Mesothelial cell of epicardium (in vitro differentiated cells): ENCODE measurements at places on chromosomes 5 and 9. TPM values are rescaled to one million over a fixed set of nuclear protein-coding genes. Genes with fewer than 3 reads are reported as not detected.
A peak's percentile ranks its signal among the peaks of the same experiment; 100 is the strongest.

DNA sequence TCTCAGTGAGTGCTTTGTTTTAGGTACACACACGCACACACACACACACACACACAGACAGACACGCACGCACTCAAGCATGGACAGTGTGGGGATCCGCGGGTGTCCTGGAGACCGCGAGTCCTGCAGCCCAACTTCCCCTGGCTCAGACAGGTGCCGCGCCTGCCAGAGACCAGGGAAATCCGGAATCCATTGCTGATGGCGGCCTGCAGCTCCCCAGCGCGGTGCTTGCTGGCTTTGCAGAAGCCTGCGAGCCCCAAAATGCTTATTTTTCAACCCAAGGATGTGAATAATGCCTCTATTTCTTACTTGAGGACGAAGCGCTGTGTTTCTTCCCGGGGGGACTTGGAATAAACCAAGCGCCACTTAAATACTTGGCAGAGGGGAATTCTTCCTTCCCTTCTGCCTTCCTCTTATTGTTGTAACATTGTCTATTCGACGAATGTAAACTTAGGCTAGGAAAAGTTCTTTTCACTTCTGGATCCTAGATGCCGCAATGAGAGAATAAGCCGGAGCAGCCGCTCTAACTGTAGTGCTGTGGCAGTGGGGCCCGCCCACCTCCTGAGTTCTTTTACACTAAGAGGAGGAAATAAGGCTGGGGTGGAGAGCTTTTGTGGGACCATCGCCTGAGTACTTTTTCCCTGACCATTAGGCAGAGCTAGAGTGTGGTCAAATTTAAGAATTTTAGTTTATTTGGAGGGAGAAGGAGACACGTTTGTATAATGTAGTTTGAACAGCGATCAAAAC lies 802 bp downstream of the ITGA2 start:
- H3K4me3 ChIP-seq = peak overlapping the region; percentile 73
- DNase-seq = peak; percentile 56
- no peaks in the 10 kb centered on the region for H3K36me3 ChIP-seq

The CDC20B gene
- 0.09 to 0.16 TPM in 2 of 3 replicates, not detected in the other for total RNA-seq

- H3K36me3 ChIP-seq = no peaks in the 10 kb centered on the region
- peaks cover 7% of the 10 kb centered on the region for H3K4me1 ChIP-seq
- DNase-seq = no peak
- no peaks in the 10 kb centered on the region for H3K27me3 ChIP-seq
- no peak overlapping the region for H3K4me3 ChIP-seq
- H3K27ac ChIP-seq = no peak overlapping the region
Measured at GRCh38 chr5:156469636-156470035, 142.7 kb downstream of the SGCD start.

The ADGRD2 gene
- total RNA-seq = 0.62 to 0.78 TPM (median 0.63 TPM) in 3 replicates

DNA sequence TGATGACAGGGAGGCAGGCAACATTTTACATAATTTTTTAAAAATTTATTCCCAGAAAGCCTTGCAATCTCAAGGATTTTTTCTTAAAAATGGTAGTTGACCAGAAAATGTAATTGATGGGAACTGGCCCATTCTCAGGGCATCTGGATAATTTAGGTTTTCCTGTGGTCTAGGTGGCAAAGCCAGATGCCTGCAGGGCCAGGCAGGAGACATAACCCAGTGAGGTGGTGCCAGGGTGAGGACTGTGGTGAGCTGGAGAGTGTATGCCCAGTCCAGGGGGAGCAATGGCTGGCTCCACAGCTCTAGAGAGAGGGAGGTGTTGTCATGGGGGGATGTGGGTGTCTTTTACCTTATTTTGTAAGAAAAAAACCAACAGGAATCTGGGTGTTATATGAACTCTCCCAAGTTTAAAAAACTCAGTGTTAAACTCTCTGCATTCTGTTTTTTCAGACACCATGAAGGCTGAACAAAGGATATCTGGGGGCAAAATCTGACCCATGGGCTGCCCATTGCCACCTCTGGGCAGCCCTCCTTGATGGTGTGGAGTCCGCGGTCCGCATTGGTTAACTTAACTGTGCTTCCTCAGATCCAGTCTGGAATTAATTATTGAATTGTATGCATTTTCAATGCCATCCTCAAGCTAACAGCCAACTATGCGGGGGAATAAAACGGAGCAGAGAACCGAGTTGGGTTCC lies 43.9 kb downstream of the BOD1 start:
- H3K4me3 ChIP-seq = peak overlapping the region; percentile 20
- H3K36me3 ChIP-seq = no peaks in the 10 kb centered on the region
- no peak for DNase-seq
- H3K27ac ChIP-seq = no peak overlapping the region

The MAP1B gene
- total RNA-seq = 60.8 to 61.2 TPM (median 61.0 TPM) in 3 replicates

The GFRA3 gene
- 0.27 to 0.73 TPM (median 0.43 TPM) in 3 replicates for total RNA-seq

The MAPK9 gene
- 34.8 to 36.9 TPM (median 35.7 TPM) in 3 replicates for total RNA-seq

DNA sequence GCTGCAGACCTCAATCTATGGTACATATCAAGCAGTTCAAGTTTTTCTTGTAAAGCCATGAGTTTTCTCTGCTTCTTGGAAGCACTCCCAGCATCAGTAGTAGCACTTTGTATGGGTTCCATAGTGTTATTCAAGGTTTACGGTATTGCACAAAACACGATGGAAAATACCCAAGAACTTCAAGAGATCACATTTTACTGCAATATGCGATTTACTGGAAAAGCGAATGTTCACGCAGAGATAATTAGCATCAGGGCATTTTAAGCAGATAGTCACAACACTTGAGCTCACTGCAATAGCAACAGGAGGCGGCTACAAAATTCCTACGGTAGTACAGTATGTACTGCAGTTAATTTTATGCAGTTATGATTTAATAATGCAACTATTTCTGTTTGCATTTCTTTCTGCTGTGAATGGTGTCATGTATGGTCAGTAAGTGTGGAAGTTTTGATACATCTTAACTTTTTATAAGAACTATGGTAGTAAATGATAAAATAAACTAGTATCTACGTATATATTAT lies 200.8 kb downstream of the SMARCA2 start:
- no peak for DNase-seq
- H3K36me3 ChIP-seq = peaks cover 2% of the 10 kb centered on the region
- H3K27ac ChIP-seq = no peak overlapping the region
- no peak overlapping the region for H3K4me3 ChIP-seq
- H3K4me1 ChIP-seq = peaks cover 6% of the 10 kb centered on the region
- H3K27me3 ChIP-seq = no peaks in the 10 kb centered on the region

DNA sequence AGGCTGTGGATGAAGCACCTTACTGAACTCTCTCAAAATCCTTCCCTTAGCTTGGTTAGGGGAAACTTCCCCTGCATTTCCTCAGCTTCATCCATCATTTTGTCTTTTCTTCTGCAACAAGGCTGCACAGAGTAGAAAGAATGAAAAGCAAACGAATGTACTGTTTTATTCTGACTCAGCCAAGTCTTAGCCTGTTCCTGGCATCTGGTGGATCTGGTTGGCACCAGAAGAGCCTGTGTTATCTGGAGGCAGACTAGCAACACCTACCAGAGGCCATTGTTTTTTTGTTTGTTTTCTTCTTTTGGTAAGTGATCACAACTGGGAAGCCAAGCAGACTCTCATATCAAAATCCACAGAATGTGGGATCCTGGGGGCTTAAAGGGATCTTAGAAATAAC lies 200.7 kb downstream of the FANCC start:
- no peak overlapping the region for H3K27ac ChIP-seq
- H3K4me3 ChIP-seq = no peak overlapping the region
- no peak for DNase-seq
- H3K36me3 ChIP-seq = peaks cover 20% of the 10 kb centered on the region

GRCh38 chr9:17906176-17906840 lies 327.4 kb downstream of the SH3GL2 start:
- peak overlapping the region; percentile 72 for H3K4me3 ChIP-seq
- peaks cover 2% of the 10 kb centered on the region for H3K36me3 ChIP-seq
- H3K4me1 ChIP-seq = peaks cover 21% of the 10 kb centered on the region
- H3K27ac ChIP-seq = no peak overlapping the region
- peak; percentile 32 for DNase-seq
- peaks cover 79% of the 10 kb centered on the region for H3K27me3 ChIP-seq

DNA sequence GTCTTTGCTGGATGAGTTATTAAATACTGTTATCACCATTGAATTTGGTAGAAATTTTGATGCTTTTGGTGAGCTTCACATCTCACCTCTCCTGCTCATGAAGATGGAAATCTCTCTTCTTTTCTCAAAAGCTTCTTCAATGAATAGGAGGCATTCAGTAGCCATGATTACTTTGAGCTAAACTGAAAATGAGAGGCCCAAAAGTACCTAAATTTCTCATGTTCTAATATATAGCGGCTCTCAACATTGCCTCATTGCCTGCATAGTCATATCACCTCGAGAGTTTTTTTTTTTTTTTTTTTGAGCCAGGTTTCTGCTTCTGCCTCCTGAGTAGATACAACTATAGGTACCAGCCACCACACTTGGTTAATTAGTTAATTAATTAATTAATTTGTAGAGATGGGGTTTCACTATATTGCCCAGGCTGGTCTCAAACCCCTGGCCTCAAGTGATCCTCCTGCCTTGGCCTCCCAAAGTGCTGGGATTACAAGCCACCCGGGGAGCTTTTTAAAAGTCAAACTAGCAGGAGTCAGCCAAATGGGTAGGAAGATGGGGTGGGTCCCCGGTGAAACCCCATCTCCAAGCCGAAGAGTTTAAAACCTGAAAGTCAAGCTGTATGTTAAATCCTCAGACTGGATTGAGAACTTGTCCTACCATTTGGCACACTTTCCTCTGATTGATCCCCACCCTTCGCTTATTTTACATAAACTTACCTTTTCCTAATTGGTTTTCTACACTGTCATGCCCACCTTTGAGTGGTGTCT lies 169.0 kb downstream of the DOCK2 start:
- no peak overlapping the region for H3K27ac ChIP-seq
- H3K36me3 ChIP-seq = no peaks in the 10 kb centered on the region
- peaks cover 17% of the 10 kb centered on the region for H3K4me1 ChIP-seq
- DNase-seq = no peak
- no peak overlapping the region for H3K4me3 ChIP-seq
- peaks cover 61% of the 10 kb centered on the region for H3K27me3 ChIP-seq

GRCh38 chr9:1709347-1709746 lies 305.8 kb upstream of the SMARCA2 start:
- no peak overlapping the region for H3K27ac ChIP-seq
- H3K4me1 ChIP-seq = peaks cover 11% of the 10 kb centered on the region
- DNase-seq = no peak

The GLIPR2 gene
- total RNA-seq = 31.3 to 34.1 TPM (median 33.3 TPM) in 3 replicates

DNA sequence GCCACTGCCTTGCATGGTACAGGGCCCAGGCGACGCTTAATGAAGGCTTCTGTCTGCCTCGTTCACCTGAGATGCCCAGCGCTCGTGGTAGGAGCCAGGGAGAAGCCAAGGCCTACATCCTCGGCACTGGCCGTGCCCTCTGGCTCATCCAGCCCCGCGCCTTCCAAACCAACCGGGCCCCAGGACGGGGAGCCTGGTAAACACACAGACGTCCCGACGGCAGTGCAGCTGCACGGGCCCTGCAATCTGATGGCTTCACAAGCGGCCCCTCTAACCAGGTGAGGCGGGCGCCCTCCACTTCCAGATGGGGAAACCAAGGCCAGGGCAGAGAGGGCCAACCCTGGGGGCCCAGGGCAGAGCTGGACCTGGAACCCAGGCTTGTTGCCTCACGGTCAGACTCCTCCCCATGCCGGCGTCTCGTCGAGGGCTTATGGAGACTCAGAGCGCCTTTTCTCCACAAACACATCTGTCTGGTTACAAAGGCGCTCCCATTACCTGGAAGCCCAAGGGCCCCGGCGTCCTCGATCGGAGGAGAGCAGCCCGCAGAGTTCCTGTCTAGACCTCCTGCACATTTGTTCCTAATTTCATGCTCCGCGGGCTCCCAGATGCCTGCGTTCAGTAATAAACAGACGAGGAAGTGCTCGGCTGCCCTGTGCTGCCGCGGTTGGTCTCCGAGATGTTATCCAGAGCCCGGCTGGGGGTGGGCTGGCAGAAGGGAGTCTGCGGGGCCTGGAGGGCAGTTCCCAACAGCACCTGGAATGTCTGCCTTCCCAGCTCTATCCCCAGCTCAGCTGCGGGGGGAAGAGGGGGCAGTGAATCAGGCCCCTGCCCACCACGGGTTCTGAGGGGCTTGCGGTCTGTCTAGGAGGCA lies 23.5 kb downstream of the FAM163B start:
- H3K36me3 ChIP-seq = no peaks in the 10 kb centered on the region
- peaks cover 39% of the 10 kb centered on the region for H3K4me1 ChIP-seq
- DNase-seq = no peak
- peak overlapping the region; percentile 28 for H3K4me3 ChIP-seq
- peaks cover 3% of the 10 kb centered on the region for H3K27me3 ChIP-seq
- peak overlapping the region; percentile 57 for H3K27ac ChIP-seq

DNA sequence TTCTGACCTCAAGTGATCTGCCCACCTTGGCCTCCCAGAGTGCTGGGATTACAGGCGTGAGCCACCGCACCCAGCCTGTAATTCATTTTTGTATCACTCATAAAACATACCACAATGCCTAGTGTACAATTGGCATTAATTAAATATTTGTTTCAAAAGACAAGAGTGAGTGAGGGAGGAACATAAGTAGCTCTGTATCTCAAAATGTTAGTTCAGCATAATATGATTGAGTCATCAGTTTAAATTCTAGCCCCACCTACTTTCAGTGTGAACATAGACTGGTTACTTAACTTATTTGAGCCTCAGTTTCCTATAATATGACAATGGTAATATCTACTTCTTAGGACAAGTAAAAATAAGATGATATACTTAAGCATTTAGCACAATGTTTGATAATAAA lies 26.9 kb downstream of the INVS start:
- H3K27me3 ChIP-seq = no peaks in the 10 kb centered on the region
- H3K27ac ChIP-seq = no peak overlapping the region
- H3K4me1 ChIP-seq = no peaks in the 10 kb centered on the region
- peaks cover 27% of the 10 kb centered on the region for H3K36me3 ChIP-seq

GRCh38 chr9:113737517-113738271 lies 138.4 kb upstream of the ZNF618 start:
- H3K4me3 ChIP-seq = no peak overlapping the region
- DNase-seq = no peak
- no peaks in the 10 kb centered on the region for H3K36me3 ChIP-seq
- H3K4me1 ChIP-seq = peaks cover 13% of the 10 kb centered on the region
- peaks cover 5% of the 10 kb centered on the region for H3K27me3 ChIP-seq

- no peak within 1 kb of the TSS for H3K4me3 ChIP-seq
- H3K27ac ChIP-seq = no peak within 1 kb of the TSS
- H3K27me3 ChIP-seq = peaks cover 32% of the 10 kb centered on the region
- no peaks in the 10 kb centered on the region for H3K36me3 ChIP-seq
- no peak for DNase-seq
Measured at GRCh38 chr5:177357459-177358351, at the start of gene RGS14. Gene RGS14, plus strand, starts transcription at chr5:177357924. Its CDS starts 101 bp downstream, at chr5:177358025.
